ENCODE measurements at places on chromosomes 6 and 20. TPM values are rescaled to one million over a fixed set of nuclear protein-coding genes. Genes with fewer than 3 reads are reported as not detected.

The HLA-DQA1 gene
- 377 TPM for polyA plus RNA-seq

The PPP1R14C gene
- polyA plus RNA-seq, result not detected

The PHACTR3 gene
- polyA plus RNA-seq, result not detected

The TREML2 gene
- polyA plus RNA-seq, result 12.4 TPM

The AVP gene
- not detected for polyA plus RNA-seq

The MYH7B gene
- 0.34 TPM for polyA plus RNA-seq

The TNF gene
- 6.4 TPM for polyA plus RNA-seq
